ENCODE measurements at places on chromosomes 2 and 18.

- no peak for DNase-seq
These were observed 1.8 kb upstream of the SP9 start for GRCh38 chr2:174333017-174333371.

DNA sequence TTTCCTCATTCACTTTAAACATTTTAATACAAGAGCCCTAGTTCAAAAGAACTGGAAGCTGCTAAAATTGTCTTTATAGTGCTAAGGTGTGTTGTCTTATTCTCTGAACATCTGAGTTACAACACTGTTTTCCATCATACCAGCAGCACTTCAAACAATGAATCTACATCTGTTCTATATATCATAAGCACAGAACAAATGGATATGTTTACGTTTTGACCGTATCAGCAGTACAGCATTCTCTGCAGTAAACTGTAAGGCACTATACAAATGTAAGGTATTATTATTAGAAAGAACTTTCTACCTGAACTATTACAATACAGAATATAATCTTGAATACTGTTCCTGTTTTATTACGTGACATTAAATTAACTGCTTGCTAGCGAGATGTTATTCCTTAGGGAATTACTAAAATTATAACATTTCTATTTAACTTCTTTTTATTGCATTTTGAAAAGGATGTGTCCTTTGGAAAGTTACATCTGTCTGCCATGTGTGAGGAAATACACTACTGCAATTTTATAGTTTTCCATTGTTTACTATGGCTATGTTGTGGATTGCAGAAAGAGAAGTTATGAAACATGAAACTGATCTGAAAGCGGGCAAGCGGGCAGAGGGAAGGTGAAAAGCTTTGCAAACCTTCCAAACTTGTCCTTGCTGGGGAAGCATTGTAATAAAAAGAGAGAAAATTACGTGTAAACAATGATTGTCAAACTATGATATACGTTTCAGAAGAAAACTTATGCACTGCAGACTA, 13.7 kb downstream of the NCKAP1 start:
- no peak for DNase-seq

DNA sequence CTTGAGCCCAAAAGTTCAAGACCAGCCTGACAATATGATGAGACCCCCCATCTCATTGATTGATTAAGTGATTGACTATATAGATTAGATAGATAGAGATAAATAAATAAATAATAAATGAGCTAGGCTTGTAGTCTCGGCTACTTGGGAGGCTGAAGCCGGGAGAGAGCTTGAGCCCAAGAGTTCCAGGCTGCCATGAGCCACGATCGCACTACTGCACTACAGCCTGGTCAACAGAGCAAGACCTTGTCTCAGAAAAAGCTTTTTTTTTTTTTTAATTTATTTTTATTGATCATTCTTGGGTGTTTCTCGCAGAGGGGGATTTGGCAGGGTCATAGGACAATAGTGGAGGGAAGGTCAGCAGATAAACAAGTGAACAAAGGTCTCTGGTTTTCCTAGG, 12.4 kb downstream of the EIPR1 start:
- no peak for DNase-seq

DNA sequence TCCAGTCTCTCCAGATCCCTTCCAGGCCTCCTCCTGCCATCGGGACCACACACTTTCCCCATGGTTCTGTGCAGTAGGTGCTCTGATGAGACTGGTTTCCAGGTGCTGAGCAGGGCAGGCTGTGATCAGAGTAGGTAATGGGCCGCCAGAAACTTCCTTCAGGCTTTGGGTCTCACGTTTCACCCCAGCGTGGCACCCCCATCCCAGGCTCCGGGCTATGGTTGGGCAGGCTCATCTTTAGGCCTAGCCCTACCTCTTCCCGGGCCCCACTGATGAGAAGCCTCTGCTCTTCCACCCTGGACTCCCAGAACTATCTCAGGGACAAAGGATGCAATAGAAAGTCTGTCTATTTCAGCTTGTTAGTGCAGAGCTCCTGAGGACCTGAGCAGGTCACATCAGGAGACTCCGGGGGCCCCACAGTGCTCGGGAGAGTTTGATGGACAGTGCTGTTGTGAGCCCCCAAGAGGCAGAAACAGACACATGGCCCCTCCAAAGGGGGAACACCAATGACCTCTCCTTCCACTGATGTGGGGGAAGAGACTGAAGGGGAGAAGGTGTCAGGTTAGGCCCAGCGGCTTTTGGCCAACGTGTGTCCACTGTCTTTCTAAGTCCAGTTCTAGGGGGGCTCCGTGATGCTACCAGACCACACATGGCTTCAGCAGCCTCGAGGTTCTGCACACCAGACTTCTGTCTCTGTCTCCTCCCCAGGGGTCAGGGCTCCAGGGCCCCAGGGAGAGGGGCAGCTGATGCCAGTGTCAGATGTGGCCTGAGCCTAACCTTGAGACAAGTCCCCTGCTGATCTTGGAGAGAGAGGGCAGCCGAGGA, 5.8 kb upstream of the PROM2 start:
- DNase-seq, result no peak

- DNase-seq, result no peak
These were observed 879 bp upstream of the ADAM23 start for GRCh38 chr2:206442474-206442832.

- no peak for DNase-seq
These were observed 48.7 kb downstream of the COA5 start for GRCh38 chr2:98559581-98559980.

DNA sequence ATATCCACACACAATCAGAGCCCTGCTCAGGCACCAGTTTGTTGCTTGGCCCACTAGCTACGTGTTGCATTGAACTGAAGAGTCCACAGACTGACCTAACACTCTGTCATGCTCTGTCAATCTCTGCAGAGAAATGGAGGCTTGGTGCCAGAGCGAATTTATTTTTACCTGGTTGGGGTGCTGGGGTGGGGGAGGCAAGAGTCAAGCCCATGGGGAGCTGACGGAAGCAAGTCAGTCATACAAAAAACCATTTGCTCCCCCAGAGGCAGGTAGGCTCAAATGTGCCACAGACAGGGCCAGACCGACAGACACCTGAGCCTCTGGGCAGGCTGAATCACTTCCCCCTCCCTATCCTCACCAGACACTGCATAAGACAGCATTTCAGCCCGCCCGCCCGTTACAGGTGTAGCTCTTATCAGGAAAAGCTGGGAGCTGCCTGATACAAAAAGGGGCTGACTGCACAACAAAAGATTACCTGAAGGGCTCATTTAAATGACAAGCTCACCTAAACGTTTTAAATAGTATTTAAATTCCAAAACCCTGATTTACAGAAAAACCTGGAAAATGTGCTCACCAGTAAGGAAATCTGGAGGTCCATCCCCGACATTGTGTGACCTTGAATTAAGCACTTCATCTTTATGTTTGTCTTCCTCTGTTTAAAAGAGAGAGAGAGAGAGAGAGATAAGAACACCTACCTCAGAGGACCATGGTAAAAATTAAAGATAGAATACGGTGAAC, 2.1 kb upstream of the PCBP1 start:
- DNase-seq, result peak; percentile 74

- no peak for DNase-seq
These were observed 14.3 kb downstream of the RUFY4 start for GRCh38 chr2:218083352-218083676.

GRCh38 chr2:222701233-222701632, 29.8 kb downstream of the MOGAT1 start:
- DNase-seq, result no peak

GRCh38 chr2:172427256-172427989, at the start of gene ITGA6:
TSS of gene ITGA6 (plus strand) at chr2:172427586.
- peak; percentile 86 for DNase-seq

- DNase-seq, result no peak
These were observed 28.2 kb upstream of the GATA6 start for GRCh38 chr18:22141211-22141610.

- DNase-seq, result no peak
These were observed 141.8 kb upstream of the MYT1L start for GRCh38 chr2:2472881-2473280.

- no peak for DNase-seq
These were observed 60.3 kb downstream of the PTH2R start for GRCh38 chr2:208466920-208467298.

DNA sequence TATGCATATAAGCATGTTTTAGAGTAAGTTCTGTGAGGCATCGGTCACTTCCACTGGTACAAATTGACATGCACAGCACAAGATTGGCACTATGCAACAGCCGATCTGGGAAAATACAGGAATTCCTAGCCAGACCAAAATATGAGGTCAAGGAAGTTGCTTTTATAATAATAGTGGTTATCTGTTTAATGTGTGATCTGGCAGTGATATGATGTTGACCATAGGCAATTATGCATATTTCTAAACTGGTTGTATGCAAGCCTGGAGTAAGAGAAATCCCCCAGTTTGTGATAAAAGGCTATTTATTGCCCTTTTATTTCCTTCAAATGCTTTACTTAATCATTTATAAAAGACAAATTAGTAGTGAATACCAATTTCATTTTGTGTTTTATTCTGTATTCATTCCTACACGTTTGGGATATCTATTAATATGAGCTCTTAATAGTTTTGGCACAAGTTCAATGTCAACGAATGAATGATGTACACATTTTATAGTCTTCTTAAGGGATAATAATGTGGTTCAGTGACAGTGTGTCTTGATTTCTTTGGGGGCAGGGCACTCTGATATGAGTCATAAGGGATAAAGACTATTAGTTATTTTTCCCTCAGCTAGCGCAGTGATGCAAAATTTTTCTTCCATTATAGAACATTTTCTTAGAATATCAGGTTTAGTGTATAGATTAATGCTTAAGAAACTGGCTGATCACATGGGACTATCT, 34.7 kb upstream of the ZEB2 start:
- DNase-seq, result no peak

GRCh38 chr2:241563571-241563980, 5.0 kb downstream of the BOK start:
- no peak for DNase-seq
